ENCODE measurements at places on chromosomes 12 and 14. TPM values are rescaled to one million over a fixed set of nuclear protein-coding genes. Genes with fewer than 3 reads are reported as not detected.
A peak's percentile ranks its signal among the peaks of the same experiment; 100 is the strongest.

AQP6 gene
- total RNA-seq = not detected

ADCK1 gene
- total RNA-seq = 7.0 TPM

KIF5A gene
- total RNA-seq = 0.56 TPM

GLIPR1L2 gene
- 0.23 TPM for total RNA-seq

DNAI7 gene
- not detected for total RNA-seq

CMTM5 gene
- not detected for total RNA-seq

TSPAN11 gene
- total RNA-seq = not detected

ISM2 gene
- not detected for total RNA-seq

GRCh38 chr14:68627050-68627867, 165.6 kb downstream of the ZFP36L1 start:
- no peak for DNase-seq

DNA sequence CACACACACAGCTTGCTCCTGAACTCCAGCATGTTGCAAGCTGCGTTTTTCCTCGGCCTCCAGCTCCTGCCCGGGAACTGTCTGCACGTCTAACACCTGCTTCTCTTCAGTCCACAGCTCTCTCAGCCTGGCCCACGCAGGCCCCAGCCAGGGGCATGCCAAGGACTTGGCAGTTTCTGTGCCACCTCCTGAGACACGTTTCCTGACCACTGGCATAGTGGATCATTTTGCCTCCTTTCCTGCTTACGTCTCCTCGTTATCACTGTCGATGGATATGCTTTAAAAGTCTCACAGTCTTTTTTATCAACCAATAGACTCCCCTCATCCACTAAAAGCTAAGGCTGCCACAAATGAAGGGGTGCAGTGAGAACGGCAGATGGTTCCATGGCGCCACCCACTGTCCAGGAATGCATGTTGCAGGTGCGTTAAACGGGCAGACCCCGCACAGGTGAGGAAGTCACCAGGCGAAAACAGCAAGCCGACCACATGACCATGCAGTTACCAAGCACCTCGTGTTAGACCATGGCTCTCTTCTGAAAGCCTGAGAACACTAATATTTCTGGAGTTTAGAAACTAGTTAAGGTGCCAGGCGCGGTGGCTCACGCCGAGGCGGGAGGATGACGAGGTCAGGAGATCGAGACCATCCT, 14.7 kb upstream of the TEAD4 start:
- DNase-seq = peak; percentile 68

- no peak for DNase-seq
Measured at GRCh38 chr14:36394593-36394992, 74.2 kb upstream of the MBIP start.

DNA sequence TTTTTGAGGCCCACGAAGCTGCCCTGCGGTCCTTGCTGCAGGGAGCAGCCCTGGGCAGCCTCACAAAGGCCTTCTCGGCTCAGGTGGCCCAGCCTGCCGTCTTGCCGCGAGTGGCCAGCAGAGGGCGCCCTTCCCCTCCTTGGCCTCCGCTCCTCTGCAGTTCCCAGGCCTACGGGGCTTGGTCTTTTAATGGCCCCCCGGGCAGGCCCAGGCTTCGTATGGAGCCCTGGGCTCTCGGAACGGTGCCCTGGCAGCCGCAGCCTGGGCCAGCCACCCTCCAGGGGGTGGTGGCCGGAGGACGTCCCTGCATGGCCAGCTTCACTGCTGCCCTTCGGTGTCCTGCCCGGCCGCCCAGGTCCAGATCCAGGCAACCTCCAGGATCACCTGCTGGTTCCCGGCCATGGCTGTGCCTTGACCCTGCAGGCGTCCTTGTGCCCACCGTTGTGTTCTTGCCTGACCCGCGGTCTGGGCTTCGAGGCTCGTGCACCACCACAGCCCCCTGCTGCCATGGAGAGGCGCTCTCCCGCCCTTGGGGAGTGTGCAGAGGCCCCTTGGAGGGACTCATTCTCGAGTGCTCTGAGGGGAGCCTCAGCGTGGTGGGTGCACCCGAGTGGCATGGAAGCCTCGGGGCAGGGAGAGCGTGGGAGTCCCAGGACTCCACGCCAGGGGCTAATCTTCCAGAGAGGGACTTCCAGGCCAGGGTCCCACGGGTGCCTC, 9.4 kb downstream of the ASPG start:
- DNase-seq = peak; percentile 56

GRCh38 chr14:72610096-72610830, 283.6 kb downstream of the DPF3 start:
- no peak for DNase-seq

DNA sequence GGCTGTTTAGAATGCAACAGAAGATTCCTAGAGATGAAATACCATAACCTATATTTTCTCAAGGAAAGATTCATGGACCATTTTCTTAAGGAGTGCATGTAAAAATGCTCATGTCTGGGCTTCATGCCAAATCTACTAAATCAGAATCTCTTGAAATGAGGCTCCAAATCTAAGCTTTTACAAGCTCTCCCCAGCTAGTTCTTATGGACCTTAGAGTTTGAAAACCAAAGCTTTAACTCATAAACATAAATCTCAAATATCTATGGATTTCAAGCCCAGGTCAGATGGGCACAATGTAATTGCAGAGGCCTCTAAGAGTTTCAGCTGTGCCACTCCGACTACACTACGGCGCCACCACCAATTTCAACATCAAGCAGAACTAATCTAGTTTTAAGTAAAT, 117.3 kb upstream of the CAND1 start:
- DNase-seq = no peak

DNA sequence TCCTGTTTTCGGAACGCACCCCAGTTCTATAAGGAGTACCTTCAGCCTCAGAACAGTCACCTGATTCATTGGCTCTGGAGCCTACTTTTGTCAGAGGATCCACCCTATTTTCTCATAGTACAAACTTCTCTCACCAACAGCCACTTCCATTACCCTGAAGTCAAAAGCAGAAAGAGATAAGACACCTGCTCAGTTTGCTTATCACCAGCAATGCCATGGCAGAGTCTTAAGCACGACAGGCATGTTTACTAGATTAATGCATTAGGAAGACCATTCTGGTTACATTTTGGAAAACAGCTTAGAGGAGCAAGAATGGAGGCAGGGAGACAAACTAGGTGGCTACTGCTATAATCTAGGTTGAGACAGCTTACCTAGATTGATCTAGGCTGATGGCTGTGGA, 67.7 kb downstream of the GXYLT1 start:
- DNase-seq = no peak

GRCh38 chr12:24821691-24822090, 127.2 kb downstream of the BCAT1 start:
- DNase-seq = peak; percentile 36

DNA sequence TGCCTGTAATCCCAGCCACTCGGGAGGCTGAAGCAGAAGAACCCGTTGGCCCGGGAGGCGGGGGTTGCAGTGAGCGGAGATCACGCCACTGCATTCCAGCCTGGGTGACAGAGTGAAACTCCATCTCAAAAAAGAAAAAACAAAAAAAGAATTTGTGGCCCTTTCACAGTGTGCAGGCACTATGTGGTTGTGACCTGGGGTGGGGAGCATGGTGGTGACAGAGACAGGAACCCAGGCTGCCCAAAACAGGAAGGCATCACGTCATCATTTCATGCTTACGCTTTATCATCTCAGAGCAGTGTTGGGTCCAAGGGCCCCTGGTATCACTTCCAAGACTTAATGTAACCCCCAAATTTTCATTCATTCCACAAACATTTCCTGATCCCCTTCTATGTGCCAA, 175.7 kb upstream of the GSC start:
- no peak for DNase-seq

- no peak for DNase-seq
Measured at GRCh38 chr12:68364328-68364727, 32.2 kb upstream of the MDM1 start.

GRCh38 chr12:110199339-110200123, 75.4 kb downstream of the IFT81 start:
- peak; percentile 13 for DNase-seq

DNA sequence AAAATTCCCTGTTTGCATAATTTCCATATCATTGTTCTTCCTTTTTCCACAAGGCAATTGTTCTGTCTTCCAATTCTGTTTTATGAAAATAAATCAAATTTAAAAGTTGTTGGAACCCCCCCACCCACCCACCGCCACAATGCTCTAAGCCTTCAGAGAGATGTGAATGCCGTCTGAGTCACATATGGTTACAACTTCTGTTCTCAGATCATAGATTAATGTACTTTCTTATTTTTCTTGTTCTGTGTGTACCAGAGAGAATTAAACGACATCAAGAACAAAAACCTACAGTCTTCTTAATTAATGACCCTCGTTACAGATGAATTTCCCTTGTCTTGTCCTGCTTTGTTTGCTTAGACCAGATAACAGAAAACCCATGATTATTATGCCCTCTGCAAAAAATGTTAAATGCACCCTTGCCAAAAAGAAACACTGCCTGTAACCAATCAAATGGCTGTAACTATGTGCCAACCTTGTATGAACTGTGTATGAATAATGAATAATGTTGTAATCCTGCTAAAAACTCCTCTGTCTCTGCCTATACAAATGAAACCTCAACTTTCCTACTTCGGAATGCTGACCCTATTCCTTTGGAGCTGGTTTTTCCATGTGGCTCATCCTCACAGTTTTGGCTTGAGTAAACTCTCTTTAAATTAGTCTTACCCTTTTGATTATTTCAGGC, 14.0 kb downstream of the OR6S1 start:
- DNase-seq = peak; percentile 61

- no peak for DNase-seq
Measured at GRCh38 chr12:57940052-57940914, 1.1 kb upstream of the ATP23 start.

Data from MCF 10A (cell line).